ENCODE measurements at places on chromosomes 3 and 15.
A peak's percentile ranks its signal among the peaks of the same experiment; 100 is the strongest.

DNA sequence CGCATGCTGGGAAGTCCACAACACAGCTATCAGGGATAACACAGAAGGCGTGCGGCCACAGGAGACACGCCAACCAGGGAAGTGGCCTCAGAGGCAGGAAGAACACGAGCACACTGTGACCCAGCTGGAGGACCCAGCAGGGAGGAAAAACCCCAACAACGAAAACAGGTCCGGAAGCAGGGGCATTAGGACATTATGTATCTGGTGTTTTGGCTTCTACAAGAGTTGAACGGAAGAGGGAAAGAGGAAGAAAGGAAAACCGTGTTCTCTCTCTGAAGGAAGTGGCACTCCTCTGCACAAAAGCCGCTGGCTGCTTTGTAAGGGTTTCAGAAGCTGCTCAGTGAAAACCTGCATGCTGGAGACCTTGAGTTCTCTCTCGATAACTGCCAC, 61.8 kb downstream of the HACD2 start:
- no peak for DNase-seq

DNA sequence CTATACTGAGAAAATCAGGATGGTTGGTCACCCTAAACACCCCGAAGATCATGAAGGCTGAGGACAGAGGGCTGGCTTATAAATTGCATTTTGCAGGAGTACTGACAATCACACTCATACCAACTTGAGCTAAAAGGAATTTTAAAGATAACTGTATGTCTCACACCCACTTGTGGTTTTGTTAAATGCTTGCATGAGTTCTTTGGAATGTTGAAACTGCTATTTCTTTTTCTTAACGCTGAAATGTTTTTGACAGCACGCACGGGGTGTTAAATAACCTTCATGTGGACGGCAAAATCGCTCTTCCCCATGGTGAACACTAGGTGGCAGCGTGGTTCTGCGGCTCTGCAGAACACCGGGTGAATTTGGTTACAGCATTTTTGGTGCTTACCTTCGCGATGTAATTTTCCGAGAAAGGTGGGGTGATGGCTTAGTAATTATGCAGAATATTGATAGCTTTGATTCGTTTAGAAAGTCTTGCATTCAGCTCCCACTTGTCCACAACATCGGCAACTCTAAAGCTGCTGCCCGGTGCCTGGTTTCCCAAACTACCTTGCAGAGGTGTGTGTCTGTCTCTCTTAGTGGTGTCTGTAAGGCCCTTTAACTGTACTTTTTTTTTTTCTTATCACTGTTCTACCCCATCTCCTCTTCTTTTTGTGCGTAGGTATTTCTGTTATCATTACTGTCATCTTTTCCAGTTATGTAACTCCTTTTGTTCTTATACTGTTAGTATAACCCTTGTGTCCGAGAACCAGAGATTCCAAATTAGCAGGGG, 51.7 kb downstream of the ARNT2 start:
- DNase-seq, result peak; percentile 85

DNA sequence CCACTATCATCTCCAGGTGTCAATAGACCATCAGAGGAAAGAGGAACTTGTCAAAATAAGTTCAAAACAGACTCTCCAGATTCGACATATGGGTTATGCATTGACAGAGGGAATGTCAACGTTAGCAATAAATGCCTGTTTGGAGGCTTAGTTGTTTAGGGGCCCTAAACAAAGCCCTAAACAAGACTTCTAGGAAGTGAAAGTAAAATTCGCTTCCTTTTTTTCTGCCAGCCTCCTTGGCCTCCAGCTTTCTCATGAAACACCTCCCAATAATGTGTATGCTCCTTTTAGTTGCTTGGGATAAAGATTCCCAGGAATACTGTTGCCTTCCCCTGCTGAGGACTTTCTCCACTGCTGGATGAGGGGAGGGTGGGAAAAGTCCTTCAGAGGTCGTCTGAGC, 70.9 kb upstream of the ARNT2 start:
- no peak for DNase-seq

GRCh38 chr3:45489730-45490309, 101.4 kb downstream of the LARS2 start:
- DNase-seq, result no peak

- DNase-seq, result no peak
These were observed 29.5 kb downstream of the EHD4 start for GRCh38 chr15:41942886-41943285.

DNA sequence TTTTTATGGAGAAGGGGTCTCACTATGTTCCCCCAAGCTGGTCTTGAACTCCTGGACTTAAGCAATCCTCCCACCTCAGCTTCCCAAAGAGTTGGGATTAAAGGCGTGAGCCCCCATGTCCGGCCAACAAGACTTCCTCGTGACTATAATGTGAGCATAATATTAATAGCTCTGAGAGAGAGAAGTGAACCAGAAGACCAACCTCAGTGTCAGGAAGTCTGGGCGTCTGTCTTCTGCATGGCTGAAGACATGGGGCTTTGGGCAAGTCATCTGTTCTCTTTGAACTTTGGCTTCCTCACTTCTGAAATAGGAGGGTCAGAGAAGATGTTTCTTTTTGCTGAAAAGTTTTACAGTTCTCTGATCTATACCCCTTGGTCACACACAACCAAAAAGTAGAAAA, 92.1 kb downstream of the SLC49A4 start:
- no peak for DNase-seq

DNA sequence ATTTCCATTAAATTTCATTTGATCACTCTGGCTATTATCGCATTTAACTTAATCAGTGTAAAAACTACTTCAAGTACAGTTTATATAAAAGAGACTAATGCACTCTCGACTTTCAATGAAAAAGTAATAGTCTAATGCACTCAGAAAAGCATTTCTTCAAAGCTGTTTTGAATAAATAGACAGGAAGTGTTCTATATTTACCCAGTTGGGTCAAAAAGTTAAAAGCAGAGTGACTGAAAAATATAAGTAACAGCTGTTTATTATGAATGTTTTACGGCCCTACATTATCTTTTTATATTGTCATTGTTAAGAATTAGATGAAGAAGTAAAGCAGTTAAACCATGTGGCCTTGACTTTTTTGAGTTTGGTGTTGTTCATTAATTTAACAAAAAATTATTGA, 391.8 kb downstream of the ZPLD1 start:
- no peak for DNase-seq

GRCh38 chr3:195886181-195887141, 21.9 kb downstream of the TNK2 start:
- no peak for DNase-seq

GRCh38 chr15:89660556-89660955, 5.3 kb upstream of the KIF7 start:
- no peak for DNase-seq

DNA sequence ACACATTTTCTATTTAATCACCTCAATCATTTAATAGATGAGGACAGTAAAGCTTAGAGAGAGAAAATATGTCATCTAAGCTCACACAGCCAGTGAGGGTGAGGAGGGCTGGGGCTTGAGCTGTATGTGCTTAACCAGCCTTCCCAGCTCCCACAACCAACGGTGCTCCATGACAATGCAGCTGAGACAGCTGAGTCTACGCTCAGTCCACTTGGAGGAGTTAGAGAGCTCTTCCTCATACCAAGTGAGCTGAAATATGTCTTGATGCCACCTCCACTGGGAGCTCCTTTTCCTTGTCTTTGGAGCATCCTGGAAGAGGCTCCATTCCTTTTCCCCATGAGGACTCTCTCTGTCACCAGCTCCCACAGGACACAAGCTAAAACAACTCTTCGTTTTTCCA, 9.3 kb downstream of the HOMER2 start:
- no peak for DNase-seq

DNA sequence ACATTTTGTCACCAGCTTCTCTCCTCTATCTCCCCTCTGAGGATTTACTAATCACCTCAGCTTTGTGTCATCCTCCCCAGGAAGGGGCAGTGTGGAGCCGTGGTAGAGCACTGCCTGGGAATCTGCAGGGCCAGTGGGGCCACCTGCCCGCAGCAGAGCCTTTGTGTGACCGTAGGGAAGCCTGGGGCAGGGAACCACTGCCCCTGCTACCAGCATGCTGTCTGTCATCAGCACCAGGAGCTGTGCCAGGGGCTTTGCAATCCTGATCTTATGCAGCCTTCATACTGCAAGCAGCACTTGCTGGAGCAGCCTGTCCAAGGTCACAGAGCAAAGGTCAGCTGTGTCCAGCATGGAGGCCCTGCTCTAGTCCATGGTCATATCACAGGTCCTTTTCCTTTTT, 170.2 kb upstream of the IL12A start:
- no peak for DNase-seq

GRCh38 chr3:137972396-137972795, 37.6 kb upstream of the CLDN18 start:
- no peak for DNase-seq

GRCh38 chr3:141795741-141796080, 32.5 kb downstream of the GRK7 start:
- no peak for DNase-seq

DNA sequence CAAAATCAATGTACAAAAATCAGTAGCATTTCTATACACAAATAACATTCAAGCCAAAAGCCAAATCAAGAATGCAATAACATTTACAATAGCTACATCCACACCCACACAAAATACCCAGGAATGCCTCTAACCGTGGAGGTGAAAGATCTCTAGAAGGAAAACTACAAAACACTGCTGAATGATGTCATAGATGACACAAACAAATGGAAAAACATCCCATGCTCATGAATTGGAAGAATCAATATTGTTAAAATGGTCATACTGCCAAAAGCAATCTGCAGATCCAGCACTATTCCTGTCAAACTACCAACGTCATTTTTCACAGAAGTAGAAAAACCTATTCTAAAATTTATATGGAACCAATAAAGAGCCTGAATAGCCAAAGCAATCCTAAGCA, 143.7 kb downstream of the SLCO3A1 start:
- DNase-seq, result no peak

GRCh38 chr3:139935866-139936817, 1.2 kb downstream of the CLSTN2 start:
- DNase-seq, result no peak

DNA sequence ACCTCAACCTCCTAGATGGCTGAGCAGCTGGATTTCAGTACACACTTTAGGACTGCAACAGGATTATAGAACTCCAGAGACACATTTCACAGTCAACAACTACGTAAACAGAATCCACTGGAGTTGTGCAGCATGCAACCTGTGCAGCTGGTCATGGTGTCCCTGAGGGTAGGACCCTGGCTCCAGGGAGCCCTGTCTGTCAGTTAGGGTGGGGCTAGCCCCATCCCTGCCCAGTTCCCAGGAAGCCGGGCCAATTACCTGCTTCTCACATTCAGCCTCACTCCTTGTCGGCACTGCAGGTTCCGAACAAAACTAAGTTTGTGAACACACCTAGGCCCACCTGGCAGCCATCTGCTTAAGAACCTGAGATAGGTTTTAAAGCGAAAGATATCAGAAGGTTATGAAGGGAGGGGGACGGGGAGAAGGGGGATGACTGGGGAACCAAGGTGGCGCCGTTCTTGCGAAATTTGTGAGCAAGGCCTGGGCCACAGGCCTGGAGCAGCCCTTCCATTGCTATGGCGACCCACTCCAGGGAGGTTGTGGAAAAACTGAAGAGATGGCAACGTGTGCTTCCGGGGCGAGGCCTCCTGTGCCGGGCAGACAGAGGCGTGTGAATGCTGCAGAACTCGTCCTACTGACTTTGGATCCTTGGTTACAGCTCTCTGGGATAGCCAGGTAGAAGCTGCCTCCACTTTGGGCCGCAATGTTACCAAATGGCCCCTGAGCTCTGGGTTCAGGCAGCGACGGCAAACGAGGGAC, 25.3 kb downstream of the ACSBG1 start:
- DNase-seq, result no peak

GRCh38 chr15:95839367-95839782, 491.1 kb upstream of the NR2F2 start:
- no peak for DNase-seq

DNA sequence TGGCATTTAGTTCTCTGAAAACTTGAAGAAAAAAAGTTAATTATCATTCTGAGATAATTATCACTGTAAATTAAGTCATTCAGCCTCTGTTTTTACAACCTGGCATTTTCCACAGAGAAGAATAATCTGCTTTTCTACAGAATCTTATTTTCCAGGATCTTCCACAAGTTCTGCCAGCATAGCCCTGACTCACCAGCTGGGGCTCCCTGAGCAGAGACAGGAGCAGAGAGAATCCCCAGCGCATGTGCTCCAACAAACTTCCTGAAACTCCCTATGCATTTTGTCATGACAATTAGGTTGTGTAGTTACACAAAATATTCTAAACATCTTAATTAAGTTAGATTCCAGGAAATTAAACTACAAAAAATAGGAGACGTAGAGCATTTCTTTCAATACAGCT, 32.1 kb upstream of the TMEM207 start:
- DNase-seq, result no peak

GRCh38 chr3:184635126-184635525, 73.5 kb downstream of the EPHB3 start:
- no peak for DNase-seq

GRCh38 chr3:33644582-33644981, 73.5 kb downstream of the CLASP2 start:
- no peak for DNase-seq

DNA sequence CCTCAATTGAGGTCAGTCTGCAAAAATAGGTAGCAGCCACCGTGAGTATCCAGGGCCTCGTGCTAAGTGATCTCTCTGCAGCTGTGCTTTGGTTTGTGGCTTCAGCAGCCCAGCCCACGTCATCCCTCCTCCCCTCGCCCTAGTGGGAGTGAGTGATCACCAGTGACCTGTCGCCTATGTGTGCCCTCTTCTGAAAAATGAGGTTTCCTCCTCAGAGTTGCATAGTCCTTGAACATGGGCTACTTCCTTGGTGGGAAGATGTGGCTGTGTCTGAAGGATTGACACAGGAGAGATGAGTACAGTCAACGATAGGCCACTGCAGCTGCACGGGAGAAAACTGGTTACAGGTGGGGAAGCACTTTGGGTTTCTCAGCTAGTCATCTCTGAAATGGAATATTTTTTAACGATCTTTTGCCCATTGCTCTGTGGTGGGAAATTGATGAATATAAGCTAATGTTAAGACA, 144.8 kb upstream of the BHLHE40 start:
- no peak for DNase-seq

GRCh38 chr3:95134693-95135413, 1072.0 kb downstream of the NSUN3 start:
- no peak for DNase-seq

GRCh38 chr3:97021778-97022177, 207.4 kb downstream of the EPHA6 start:
- DNase-seq, result no peak

- DNase-seq, result no peak
These were observed 764.0 kb upstream of the DPPA4 start for GRCh38 chr3:110101361-110101760.

- no peak for DNase-seq
These were observed 241.2 kb downstream of the NTRK3 start for GRCh38 chr15:88015228-88015860.
